ENCODE measurements at places on chromosomes 5 and 9. TPM values are rescaled to one million over a fixed set of nuclear protein-coding genes. Genes with fewer than 3 reads are reported as not detected.

- DNase-seq = no peak
Observed at GRCh38 chr5:95172659-95173058, 112.2 kb downstream of the MCTP1 start.

GRCh38 chr5:128687930-128688329 is 149.9 kb upstream of the FBN2 start:
- DNase-seq = no peak

GRCh38 chr5:9617739-9618504 is 12.2 kb downstream of the TAS2R1 start:
- no peak for DNase-seq

DNA sequence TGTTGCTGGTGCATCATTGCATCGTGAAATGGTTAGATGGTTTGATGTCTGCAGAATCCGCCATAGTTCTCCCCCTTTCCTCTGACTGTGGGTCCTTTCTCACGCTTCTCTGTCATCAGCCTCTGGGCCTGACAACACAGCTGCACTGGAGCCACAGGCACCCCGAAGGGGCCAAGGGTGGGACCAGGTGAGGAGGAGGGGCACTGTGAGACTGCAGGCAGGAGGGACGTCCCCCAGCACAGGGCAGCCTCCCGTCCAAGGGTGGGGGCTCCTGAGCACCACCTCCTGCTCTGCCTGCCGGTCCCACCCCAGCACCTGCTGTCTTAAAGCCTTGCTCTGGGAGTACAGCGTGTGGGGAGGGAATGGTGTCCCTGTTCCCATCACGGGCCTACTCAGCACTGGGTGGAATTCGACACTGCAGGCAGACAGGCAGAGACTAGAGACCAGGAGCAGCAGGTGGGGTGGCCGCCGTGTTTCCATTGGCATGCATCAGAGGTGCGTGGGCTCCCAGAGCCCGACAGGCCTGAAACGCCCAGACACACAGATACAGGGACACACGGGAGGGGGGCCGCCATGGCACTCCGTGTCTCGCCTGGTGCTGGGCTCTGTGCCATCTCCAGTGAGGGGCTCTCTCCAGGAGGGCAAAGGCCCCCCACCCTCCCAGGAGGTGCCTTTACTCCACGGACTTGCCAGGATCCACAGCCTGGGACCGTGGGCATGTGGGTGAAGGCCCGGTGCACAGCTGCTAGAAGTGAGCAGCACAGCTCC is 15.0 kb downstream of the CACNA1B start:
- no peak for DNase-seq

The FAM78A gene
- total RNA-seq = 3.4 TPM

Measured in WTC11 (cell line).